ENCODE measurements at places on chromosomes 11 and 22.

GRCh38 chr11:112024178-112024772 is 933 bp upstream of the DLAT start:
- DNase-seq = no peak

DNA sequence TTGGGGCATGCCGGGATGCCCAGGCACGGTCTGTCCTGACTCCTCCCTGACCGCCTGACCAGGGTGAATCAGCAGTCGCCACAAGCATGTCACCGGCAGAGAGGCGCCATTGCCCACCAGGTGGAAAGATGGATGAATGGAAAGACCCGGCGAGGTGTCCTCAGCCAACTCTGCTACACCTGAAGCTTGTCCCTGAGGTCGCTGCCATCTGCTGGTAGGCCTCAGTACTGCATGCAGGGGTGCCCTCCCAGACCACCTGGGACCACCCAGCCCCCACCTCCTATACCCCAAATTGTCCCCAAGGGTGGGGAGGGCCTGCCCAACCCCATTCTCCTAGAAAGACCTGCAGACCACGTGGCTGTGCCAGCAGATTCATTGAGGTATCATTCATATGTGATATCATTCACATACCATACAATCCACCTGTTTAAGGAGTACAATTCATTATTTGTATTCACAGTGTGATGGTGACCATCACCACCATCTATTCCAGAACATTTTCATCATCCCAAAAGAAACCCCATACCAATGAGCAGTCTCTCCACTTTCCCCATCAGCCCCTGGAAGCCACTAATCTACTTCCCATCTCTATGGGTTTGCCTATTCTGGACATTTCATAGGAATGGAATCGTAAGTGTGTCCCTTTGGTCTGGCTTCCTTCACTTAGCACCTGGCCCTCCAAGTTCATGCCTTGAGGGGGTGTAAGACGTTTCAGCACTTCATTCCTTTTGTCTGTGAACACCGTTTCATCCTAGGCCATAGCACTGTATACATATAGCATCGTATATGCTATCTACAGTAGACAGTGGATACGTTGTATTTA is 17.5 kb downstream of the FGF3 start:
- no peak for DNase-seq

DNA sequence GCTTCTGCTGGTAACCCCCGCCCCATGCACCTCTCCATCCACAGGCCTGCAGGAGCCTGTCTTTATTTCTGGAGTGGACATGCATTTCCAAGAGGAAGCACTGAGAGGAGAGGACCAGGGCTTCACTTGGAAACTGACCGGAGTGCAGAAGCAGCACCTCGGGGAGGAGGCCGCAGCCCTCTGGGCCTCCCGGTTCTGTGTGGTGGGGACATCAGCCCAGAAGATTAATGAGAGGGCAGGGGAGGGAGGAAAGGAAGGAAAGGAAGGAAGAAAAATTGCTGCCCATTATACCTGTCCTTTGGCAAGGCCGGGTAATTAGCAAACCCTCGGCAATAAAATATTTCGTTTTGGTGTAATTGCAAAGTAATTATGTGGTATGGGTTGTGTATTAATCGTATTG is 97.0 kb downstream of the TP53I11 start:
- DNase-seq = no peak

DNA sequence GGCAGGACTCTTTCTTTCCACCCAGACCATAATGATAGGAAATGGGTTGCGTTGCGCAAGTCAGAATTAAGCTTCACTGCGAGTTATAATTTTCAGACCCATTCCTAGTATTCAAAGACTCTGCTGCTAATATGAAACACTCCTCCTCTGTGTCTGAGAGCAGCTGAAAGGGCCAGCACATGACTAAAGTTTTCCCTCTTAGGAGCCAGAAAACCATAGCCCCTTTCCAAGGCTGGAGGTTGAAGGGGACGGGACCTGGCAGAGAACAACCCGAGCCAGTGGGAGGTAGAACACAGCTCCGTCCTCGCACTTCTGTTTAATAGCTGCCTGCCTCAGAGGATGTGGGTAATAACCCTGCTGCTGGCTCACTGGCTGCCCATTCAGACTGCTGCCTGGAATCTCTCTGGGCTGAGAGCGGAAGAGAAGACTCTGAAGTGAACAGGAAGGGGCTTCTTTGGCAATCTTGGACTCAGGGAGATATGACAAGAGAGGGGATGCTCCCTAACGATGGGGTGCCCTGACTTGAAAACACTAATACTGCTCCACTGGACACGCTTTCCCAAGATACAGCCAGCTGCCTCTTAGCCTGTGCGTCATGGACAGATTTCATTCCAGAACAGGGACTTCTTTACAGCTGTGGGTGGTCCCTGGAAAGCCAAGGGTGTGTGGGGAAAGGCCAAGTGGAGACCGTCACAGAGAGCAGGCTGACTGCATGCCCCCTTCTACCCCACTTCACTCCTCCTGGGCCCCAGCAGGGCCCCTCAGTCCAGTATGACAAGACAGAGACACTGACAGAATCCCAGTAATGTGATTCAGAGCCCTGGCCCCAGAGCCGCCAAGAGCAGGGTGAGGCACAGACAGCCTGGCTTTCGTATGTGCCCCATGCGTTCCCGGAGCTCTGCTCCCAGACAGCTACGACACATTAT is 156.9 kb downstream of the FEZ1 start:
- no peak for DNase-seq

DNA sequence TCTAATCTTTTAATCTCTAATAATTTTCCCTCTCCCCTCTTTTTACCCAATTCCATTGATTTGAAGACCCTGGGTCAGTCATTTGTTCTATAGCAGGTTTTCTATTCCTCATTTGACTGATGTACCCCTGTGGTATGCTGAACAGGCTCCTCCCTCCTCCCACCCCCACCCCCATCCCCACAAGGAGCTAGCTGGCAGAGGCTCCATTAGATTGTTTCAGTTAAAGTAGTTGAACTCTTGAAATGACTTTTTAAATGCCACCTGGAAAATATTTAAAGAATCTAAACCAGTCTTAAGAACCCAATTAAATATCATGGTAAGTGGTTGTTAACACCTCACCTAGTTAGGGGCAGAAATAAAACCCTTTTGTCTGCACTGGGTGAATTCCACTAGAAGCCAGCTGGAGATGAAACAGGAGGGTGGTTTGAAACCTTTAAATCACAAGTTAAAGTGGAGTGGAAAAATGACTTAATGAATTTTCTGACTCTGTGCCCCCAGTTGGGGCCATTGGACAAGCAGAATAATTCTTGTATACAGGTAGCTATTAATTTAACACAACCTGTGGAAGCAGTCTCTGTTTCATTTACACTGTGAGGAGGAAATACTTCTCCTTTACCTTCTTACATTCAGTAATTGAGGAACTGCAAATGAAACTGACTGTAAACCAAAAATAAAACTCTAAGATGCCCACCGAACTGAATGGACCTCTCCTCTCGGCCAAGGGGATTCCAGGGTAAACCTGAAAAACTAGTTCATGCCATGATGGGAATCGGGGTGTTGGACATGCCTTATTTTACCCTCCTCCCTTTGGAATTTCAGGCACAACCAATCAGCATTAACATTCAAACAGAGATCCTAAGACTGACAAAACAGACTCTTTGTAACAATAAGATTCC is 30.7 kb downstream of the PRR5L start:
- DNase-seq = no peak

GRCh38 chr11:111000400-111001080 is 245.0 kb upstream of the POU2AF2 start:
- no peak for DNase-seq

GRCh38 chr11:122342089-122342744 is 226.2 kb upstream of the BLID start:
- no peak for DNase-seq

DNA sequence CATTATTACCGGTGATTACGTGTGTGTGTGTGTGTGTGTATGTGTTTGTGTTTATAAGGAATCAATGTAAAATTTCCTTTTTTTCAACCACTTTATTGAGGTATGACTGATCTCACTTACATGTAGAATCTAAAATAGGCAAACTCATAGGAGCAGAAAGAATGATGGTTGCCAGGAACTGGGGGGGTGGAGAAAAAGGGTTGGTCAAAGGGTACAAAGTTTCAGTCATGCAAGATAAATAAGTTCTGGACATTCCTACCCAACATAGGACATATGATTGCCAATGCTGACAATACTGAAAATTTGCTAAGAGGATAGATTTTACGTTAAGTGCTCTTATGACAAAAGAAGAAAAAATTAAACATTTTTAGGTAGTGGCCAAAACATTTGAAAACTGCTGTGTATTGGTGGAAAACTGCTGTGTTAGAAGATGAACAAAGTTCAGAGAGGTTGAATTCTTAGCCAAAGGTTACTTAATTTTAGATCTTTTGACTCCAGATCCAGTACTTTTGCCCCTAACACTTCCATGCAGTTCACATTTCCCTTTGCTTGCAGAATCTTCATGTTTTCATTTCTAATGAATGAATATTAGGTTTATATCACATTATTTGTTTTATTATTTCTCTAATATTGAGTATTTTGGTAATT is 49.5 kb downstream of the NNMT start:
- no peak for DNase-seq

DNA sequence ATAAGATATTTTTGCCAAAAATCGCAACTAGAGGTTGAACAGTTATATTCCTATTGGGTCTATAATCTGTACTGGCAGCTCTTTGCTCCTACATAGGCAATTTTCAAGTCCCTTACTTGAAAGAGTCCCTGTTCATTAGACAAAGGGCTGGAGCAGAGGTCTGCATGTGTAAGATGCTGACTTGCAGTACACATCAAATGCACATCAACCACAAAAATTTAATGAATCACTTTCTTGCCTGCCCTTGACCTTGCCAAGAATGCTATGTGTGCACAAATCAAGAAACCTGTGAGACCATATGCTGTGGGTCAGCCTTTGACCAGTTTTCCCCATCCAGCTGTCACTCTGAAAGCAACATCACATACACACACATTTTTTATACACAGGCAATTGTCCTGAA is 661.5 kb downstream of the LRRC4C start:
- DNase-seq = peak; percentile 8

GRCh38 chr11:93570759-93571413 is 27.7 kb upstream of the SMCO4 start:
- DNase-seq = peak; percentile 3

GRCh38 chr22:24156141-24156912 is 25.0 kb upstream of the SUSD2 start:
- no peak for DNase-seq

- DNase-seq = no peak
Observed at GRCh38 chr11:64538501-64538951, 52.5 kb upstream of the SLC22A12 start.

- no peak for DNase-seq
Observed at GRCh38 chr22:49760280-49760629, 67.4 kb downstream of the BRD1 start.

DNA sequence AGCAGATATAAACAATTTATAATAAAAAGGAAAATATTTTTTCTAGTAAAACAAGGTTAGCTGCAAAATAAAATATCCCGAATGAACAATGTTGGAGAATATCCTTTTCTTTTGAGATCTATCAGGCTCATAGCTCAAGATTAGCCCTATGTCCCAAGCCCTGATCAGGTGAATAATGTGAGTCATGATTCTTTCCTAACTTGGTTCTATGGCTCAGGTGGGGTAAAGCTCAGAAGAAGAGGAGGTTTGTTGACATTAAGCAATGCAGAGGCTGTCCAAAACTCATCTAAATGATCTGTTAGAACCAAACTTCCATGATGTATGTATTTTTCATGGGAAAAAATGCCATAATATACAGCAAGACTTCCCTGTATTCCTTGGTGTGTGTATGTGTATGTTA is 86.1 kb downstream of the TRIM44 start:
- no peak for DNase-seq

DNA sequence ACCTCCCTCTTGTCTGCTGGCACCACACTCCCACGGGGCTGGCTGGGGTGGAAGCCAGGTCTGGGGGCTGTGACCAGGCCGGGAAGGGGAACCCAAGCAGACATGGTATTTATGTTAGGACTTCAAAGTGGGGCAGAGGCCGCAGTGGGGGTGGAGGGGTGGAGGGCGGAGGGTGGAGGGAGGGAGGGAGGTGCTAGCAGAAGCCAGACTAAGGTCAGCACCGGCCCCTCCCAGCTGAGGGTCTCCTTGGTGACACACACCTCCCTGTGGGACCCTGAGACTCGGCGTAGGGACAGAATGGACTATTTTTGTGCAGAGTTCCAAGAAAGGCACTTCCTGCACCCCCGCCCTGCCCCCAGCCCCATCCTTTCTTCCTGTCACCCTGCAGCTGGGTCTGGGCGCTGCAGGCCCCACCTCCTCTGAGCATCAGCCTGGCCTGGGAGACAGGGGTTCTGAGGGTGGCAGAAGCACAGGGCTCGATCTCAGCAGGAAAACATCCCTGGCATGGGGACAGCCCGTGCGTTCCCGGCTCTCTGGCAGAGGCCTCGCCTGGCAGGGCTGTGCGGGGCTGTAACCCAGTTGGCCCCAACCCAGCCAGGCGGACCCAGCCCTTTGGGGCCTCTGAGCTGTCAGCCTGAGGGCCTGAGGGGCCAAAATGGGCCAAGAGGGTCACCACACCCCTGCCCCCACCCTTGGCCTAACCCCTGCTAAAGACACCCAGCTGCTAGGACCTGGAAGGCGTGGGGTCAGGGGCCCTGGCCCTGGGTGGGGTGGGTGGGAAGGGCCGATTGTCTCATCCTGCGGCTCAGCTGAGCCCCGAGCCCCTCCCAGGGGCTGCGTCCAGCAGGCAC is 9.6 kb upstream of the CD248 start:
- DNase-seq = no peak

- DNase-seq = peak; percentile 54
Observed at GRCh38 chr11:114340311-114341131, 44.3 kb downstream of the NNMT start.

- DNase-seq = no peak
Observed at GRCh38 chr11:15379483-15379882, 264.8 kb downstream of the INSC start.

- no peak for DNase-seq
Observed at GRCh38 chr22:41798736-41799135, 1.7 kb upstream of the CCDC134 start.

DNA sequence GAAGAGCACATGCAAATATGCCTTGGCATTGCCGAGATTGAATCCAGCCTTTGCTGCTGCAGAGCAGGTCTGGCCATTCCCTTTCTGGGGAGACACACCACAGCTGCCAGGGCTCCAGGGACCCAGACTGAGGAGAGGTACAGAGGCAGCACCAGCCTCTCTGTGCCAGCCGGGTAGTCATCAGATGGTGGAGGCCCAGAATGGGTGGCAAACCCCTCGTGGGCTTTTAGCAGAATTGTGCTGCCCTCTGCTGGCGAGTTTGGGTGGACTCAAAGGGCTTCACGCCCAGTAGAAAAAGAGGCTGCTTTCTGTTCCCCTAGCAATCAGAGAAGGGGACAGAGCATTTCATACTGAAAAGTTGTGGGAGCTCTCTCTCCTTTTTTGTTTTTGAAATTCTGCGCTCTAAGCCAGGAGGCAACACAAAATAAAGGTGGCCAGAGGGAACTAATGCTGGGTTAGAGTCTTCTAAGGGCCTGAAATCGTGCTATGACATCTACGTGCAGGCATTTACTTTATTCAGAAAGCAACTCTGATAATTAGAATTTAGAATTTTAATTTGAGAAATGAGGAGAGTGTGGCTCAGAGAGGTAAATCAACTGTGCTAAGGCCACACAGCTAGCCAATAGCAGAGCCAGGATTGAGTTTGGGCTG is 158.8 kb upstream of the NAV2 start:
- peak; percentile 25 for DNase-seq

- peak; percentile 69 for DNase-seq
Observed at GRCh38 chr11:61791737-61792309, 576 bp downstream of the TMEM258 start.

Measured in fibroblast of skin of left quadriceps (primary cell).